ENCODE measurements at places on chromosomes 7 and 10. TPM values are rescaled to one million over a fixed set of nuclear protein-coding genes. Genes with fewer than 3 reads are reported as not detected.

DNA sequence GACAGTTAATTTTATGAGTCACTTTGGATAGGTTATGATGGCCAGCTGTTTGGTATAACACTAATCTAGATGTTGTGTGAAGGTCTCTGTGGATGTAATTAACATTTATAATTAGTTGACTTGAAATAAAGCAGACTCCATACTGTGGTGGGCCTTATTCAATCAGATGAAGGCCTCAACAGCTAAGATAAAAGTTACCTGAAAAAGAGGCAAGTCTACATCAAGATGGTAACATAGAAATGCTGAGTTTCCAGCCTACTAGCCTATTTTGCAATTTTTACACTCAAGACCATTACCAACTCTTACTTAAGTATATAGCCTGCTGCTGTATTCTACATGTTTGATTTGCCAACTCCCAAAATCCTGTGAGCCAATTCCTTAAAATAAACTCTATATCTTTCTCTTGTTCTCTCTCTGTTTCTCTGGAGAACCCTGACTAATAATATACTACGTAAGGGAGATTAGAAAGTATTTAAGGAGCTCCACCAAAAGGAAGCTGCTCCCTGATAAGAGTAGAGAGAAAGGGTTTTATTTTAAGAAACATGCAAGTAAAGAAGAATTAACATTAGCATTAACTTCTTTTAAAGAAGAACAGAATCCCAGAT lies 42.7 kb downstream of the ZNF438 start:
- DNase-seq = no peak

GRCh38 chr10:35789996-35790395 lies 147.9 kb upstream of the FZD8 start:
- DNase-seq = no peak

GRCh38 chr10:8835453-8836167 lies 781.1 kb downstream of the GATA3 start:
- no peak for DNase-seq

Gene INMT
- not detected for total RNA-seq

Gene CYP2E1
- not detected for total RNA-seq

DNA sequence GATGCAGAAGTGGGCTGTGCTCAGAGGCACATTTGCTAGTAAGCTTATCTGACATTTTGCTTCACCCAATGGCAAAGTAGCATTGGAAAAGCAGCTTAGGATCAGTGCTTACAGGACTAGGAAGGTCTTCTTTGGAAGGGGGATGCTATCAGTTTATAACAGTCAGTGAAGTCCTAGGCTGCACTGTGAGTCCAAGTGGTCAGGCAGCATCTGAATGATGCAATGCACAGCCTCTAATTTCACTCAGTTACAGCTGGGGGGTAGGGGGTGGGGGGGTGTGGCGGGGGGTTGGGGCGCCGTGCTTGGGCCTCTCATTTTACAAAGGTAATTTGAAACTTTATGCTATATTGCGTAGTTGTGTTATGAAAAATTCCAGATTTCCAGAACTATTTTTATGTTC lies 652.3 kb upstream of the MGMT start:
- no peak for DNase-seq

Gene NDUFB8
- total RNA-seq = 251 TPM

- DNase-seq = no peak
These were observed 167.7 kb upstream of the MKLN1 start for GRCh38 chr7:131159961-131160361.

DNA sequence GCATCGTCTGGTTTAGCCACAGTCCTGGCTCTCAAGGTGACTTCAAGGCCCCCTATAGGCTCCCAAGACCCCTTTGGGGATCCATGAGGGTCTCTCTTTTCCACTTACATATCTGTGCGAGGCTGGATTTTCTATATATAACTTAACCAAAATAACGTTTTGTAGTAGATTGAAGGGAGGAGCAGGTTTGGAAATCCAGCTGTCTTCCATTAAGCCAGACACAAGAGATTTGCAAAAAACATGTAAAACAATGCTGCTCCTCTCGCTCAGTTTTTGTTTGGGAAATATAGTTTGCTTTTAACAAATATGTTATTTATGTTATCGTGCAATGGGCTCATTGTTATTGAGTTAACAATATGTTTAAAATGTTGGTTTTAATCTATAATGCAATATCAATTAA lies 811.2 kb downstream of the TYW1 start:
- DNase-seq = no peak

DNA sequence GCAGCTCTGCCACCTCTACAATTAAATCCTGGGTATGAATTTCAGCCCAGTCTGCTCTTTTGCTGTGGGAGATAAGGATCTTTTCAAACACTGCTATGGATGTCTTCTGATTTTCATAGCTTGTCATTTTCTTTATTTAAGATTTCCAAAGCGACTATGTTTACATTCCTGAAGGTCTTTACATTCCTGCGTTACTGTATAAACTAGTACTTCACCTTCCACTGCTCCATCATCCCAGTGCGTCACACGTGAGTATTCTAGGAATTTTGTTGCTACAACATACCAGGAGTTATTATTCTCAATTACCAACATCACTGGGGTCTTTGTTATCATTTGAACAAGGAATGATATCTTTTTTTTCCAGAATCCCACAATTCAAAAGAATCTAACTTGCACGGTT lies 944.7 kb downstream of the SORCS3 start:
- DNase-seq = no peak

DNA sequence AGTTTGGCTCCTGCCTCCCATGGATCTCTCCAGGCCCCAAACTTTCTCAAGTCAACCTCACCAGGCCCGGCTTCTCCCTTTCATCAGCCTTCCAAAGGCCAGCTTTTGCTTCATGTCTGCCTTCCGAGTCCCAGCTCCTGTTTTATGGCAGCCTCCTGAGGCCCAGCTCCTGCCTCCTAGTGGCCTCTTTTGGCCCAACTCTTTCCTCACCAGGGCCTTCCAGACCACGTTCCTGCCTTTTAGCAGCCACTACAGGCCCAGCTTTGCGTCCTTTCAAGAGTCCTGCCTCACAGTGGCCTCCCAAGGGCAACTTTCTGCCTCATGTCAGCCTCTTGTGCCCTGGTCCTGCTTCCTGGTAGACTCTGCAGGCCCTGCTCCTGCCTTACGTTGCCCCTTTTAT lies 15.3 kb upstream of the TMEM248 start:
- no peak for DNase-seq

GRCh38 chr10:117162093-117163060 lies 24.3 kb upstream of the VAX1 start:
- DNase-seq = no peak

GRCh38 chr7:91330191-91330808 lies 66.1 kb downstream of the FZD1 start:
- DNase-seq = no peak

DNA sequence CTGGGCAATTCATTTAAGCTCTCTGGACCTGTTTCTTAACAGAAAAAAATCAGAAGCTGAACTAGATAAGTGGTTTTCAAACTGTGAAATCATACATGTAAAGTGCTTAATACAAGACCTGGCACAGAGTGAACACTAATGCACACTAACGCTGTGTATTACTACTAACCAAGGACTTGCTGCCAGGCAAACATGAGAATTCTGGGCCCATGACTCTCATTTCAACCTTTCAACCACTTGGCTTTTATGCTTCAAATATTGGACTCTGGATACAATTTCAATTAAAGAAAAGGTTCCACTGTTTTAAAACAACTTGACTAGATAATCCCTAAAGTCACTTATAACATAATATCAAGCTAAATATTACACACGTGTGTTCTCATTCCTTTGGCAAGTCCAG lies 73.4 kb downstream of the SRPK2 start:
- no peak for DNase-seq

DNA sequence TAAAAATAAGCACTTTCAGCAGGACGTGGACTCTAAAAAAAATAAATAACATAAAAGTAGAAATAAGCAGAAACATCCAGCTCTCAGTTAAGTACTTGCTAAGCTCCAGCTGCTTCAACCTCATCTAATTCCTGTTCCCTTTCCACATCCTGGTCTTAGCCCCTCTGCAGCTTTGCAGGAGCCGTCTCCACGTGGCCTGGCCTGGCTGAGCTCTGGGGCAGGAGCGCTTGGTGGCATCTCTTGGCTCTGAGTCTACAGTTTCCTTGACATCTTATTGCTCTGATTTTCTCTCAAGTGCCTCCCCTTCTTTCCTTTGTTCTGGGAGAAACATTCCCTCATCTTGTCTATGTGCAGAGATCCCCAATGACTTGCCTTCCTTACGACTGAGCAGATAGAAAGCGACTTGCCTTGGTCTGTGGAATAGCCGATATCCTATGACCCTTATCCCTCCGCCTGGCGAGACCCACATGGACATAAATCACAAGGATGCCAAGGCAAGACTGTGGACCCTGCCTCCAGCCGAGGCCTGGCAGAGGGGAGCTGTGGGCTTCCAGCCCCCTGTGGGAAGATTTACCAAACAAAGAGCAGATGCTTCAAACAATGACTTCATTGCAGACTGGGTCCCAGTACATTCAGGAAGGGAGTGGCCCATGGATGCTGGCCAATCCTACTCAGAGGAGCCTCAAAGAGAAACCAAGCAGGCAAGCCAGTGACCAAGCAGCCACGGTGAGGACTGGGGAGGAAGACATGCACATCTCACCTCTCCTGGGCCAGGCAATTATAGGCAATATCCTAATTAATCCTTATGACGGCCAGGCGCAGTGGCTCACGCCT lies 61.9 kb downstream of the SPOCK2 start:
- DNase-seq = no peak

Gene TRIM73
- total RNA-seq = 0.20 TPM

DNA sequence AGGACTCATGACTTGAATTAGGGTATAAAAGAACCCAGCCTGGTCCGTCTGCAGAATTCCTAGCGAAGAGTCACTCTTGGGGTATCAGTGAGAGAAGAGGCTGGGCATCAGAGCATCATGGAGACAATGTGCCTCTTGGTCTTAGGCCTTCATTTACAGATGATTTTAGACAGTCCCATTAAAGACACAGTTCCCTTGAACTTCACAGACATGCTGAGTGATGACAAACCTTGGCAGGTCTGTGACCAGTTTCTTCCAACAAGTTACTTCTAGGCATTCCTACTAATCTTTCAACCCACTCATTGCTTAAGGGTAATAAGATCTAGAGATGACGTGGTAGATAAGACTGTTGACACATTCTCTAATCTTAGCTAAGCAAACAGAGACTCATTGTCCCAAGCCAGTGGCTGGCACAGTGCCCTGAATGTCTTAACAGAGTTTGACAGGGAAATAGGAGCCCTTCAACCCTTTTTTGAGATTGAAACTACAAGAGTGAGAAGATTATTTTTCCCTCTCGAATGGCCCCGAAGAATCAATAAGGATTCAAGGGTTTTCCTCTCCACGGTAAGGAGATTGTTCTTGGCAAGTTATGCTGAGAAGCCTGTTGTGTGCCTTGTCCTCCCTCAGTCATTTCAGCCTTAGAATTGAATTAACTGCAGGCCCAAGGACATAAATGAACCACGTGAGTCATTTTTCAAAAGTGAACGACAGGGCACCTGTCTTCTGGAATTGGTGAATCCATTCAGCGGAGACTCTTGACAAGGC lies 281.1 kb downstream of the CCDC3 start:
- DNase-seq = no peak

DNA sequence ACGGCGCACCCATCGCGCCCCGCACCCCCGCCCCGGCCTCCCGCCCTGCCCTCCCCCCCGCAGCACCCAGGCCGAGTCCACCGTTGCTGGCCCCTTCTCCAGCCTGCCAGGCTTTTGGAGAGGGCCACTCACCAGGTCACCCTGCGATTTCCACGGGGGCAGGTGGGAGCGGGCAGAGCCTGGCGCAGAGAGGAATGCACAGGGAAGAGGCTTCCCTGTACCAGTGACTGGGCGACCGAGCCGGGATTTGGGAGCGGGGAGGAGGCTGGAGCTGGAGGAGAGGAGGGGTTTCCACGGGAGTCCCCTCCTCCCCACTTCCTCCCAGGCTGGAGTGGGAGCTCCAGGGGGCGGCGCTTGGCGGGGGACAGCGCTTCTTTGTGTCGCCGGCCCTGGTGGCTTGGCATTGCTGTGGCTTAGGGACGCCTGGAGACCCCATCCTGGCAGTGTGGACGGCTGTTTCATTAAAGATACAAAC lies 19.3 kb downstream of the TCAF1 start:
- DNase-seq = peak; percentile 81

Gene UCMA
- total RNA-seq = not detected

GRCh38 chr7:12327922-12328321 lies 75.7 kb downstream of the VWDE start:
- no peak for DNase-seq

GRCh38 chr7:727806-728460 lies 852 bp upstream of the PRKAR1B start:
- DNase-seq = no peak

- DNase-seq = no peak
These were observed 89.3 kb downstream of the MRPL32 start for GRCh38 chr7:43021431-43021830.

Gene C10orf67
- total RNA-seq = not detected

DNA sequence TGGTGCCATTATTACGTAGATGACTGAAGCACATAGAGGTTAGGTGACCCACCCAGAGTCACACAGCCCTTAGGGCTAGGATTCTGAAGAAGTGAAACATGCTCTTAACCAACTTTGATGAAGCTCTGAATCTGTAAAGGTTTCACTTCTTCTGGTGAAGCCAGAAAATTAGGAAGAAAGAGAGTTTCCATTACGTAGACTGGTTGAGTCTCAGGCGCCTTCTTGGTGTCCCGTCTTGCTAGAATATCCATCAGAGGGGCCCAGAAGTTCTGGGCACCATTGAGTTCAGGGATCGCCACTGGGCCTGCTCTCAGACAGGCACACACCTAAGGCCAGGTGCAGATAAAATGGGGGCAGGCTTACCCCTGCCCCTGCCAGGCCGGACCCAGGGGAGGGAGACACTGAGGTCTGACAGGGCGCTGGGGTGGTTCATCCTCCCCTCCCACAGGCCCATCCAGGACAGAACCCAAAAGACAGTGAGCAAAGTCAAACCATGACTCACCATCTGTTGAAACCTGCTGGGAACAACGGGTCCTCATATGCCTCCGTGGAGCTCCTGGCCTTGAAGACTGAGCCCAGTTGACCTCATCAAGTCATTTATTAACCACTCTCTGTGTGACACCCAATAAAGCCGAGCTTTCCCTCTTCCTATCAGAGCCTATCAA lies 33.2 kb downstream of the DRGX start:
- DNase-seq = no peak

Gene LEP
- not detected for total RNA-seq

DNA sequence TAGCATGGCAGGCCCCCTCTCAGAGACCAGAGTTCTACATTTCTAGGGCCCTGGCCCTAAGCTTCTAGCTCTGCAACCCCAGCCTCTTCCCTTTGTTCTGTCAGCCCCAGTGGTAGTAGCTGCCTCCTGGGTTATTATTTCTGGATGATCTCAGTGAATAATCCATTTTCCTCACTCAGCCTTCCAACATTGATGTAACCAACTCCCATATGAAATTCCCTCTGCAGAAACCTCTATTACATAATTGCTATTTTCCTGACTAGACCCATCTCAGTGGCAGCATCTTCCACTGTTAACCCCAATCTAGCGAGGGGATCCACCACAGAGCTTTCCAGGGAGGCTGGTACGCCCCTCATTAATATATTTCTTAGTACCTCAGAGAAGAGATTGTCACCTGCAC lies 49.8 kb downstream of the FHIP2A start:
- no peak for DNase-seq

Gene CUX1
- total RNA-seq = 23.2 TPM

Gene CDH23
- 5.9 TPM for total RNA-seq

Gene DENND2A
- total RNA-seq = 13.4 TPM
